ENCODE measurements at places on chromosomes 6 and 20.

DNA sequence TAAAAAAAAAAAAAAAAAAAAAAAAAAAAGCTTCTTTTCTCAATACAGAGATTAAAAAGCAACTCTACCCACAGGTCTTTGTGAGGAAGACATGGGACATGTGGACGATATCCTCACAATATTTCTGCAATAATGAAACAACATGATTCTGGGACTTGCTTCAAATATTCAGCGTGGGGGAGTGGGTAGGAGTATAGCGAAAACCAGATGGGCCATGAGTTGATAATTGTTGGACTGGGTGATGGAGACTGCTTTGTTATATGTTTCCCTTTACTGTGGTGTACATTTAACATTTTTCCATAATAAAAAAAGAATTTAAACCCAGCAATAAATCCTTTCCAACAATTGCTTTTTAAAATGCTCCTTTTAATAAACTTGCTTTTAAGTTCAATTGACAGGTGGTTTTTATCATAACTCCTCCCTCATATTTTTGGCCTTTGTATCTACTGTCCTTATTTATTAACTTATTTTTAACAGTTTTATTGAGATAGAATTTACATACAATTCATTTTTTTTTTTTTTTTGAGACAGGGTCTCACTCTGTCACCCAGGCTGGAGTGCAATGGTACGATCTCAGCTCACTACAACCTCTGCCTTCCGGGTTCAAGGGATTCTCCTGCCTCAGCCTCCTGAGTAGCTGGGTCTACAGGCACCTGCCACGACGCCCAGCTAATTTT, 40.4 kb upstream of the ARFGEF2 start:
- no peak for DNase-seq

DNA sequence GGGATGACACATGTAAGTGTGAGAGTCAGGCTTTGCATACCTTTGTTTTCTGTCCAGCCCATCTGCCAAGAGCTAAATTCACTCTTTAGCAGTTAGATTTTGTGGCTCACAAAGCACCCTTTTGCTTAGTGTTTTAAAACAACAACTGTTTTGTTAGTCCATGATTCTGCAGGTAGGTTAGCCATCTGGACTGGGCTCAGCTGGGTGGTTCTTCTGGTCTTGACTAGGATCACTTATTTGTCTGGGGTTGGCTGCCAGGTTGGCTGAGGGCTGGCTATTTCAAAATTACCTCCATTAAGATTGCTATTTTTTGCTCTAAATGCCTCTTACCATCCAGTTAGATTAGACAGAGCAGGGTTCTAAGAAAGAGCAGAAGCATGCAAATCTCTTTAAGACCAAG, 489.3 kb downstream of the BTBD3 start:
- no peak for DNase-seq

GRCh38 chr6:168192195-168192900, 113.3 kb upstream of the FRMD1 start:
- DNase-seq: no peak

GRCh38 chr20:41201760-41202159, 64.4 kb downstream of the PLCG1 start:
- no peak for DNase-seq

All from GM04504 (cell line).